Stimulated activated CD8-positive, alpha-beta memory T cell treated with anti-CD3 and anti-CD28 coated beads, Interleukin-4, amount 100 ng/mL, for 1 hour (primary cell): ENCODE measurements at places on chromosomes 1 and 21.
A peak's percentile ranks its signal among the peaks of the same experiment; 100 is the strongest.

DNA sequence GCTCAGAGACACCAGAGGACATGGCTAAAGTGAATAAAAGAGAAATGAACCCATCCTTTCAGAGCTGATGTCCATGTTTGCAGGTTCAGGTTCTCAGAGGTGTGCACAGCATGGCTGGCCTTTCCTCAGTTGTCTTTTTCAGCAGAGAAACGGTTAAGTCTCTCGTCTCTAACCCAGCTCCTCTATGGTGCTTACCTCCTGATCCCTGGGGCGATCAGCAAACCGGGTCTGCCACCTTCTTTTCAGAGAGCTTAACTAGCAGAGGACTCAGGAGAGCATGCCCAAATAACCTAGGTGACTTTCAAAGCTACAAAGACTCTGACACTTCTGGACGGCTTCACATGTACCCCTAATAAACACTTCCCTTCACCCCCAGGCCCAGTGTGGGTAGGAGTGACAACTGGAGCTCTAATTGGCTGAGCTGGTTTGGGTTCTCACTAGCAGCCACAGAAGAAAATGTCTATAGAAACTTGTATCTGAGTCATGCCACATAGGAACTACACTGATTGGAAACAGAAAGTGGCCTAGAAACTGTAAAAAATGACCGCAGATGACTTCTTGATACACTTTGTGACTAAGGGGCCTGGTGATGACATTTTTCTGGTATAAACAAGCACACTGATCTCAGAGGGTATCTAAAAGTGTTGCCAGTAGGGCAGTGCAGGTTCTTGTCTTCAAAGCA, at the start of gene AIM2:
Gene AIM2, minus strand, starts transcription at position 329 of the 682 bp plus-strand sequence. CDS start 3,267 bp downstream, outside the sequence.
- peak; percentile 12 for DNase-seq

- DNase-seq: no peak
Observed at GRCh38 chr1:211634461-211634860, 41.0 kb downstream of the NEK2 start.

GRCh38 chr1:2208309-2209239, 14.0 kb upstream of the FAAP20 start:
- no peak for DNase-seq

- DNase-seq: no peak
Observed at GRCh38 chr21:44414291-44415072, 40.8 kb upstream of the LRRC3 start.

GRCh38 chr1:2545754-2546514, 10.2 kb upstream of the TNFRSF14 start:
- DNase-seq: peak; percentile 82

GRCh38 chr1:25468033-25468432, 37.3 kb downstream of the MACO1 start:
- DNase-seq: no peak

DNA sequence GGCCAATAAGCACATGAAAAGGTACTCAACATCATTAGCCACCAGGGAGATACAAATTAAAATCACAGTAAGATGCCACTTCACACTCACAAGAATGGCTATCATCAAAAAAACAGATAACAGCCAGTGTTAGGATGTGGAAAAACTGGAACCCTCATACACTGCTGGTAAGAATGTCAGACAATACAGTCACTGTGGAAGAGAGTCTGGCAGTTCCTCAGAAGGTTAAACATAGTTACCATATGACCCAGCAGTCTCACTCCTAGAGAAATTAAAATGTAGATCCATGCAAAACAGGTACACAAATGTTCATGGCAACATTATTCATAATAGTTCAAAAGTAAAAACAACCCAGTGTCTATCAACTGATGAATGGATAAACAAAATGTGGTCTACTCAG, 33.3 kb downstream of the LDLRAD1 start:
- no peak for DNase-seq

DNA sequence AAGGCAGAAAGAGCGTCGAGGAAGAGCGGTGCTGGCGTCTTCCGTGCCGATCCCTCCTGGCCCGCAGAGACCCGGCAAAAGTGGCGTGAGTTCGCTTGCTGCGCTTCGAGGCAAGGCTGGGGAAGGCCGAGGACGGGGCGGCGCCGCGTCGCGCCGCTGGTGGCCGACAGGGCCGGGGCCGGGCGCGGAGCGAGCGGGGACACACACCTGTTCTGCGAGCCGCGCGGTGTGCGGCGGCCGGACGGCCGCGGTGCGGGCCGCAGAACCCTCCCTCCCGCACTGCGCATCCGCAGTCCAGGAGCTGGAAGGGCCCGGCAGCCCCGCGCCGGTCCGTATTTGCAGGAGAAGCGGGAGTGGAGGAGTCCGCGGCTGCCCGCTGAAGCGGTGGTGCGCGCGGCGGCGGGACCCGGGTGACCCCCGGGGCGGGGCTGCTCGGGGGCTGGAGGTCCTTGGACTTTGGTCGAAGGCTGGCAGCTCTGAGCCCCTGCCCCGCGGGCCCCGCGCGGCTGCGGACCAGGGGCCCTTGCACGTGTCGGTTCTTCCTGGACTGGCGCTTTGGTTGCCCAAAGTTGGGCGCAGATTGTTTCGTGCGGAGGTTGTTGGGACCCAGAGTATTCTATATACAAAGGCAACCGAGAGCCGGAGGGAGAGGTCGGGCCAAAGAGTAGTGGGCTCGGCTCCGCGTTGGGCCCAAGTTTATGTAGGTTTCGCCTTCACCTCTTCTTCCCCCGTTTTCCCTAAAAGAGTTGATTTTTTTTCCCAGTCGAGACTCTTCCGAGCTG, 2.6 kb downstream of the RNF220 start:
- no peak for DNase-seq

- no peak for DNase-seq
Observed at GRCh38 chr1:204102029-204102611, 29.2 kb downstream of the SOX13 start.

DNA sequence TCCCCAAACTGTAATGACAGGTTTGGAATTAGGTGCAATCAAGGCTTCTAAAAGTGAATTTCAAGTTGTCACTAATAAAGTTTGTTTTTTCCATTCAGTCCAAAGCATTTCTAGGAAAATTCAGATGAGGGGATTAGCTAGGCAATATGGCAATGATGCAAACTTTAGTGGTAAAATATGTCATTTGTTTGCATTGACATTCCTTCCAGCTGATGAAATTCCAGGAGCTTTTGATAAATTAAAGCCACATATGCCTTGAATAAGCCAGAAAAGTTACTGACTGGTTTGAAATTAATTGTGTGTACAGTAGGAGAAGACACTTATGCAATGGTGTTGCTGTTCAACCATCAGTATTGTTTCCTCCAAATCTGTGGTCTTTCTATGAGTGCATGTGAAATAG, 57.8 kb downstream of the MROH9 start:
- DNase-seq: no peak

GRCh38 chr1:240496356-240496755, 115.6 kb downstream of the GREM2 start:
- DNase-seq: no peak

DNA sequence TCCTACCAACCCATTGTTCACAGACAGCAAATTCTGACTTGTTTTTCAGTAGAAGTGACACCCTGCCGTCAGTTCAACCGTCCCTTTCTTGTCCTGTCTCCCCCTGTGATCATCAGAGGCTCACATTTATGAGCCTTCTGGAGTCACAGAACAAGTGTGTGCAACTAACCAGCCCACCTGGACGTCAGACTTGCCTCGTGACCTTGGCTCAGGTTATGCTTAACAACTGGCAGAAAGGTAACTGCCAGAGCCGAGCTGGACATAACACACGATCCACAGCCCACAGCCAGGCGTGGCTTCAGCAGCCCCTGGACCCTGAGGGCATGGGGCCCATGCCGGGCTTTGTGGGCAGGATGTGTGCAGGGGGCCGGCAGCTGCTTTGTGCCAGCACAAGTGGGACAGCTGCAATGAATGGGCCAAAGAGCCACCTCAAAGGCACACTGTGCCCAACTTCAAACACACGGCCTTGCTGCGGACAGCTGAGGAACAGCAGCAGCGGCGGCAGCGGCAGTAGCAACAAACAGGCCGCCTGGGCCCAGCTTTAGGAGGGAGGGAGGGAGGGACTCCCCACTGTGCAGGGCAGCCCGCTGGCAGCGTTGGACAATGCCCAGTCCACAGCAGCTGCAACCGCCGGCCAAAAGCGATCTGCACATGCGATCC, 103.9 kb downstream of the ZBTB18 start:
- DNase-seq: no peak

GRCh38 chr1:164786980-164787833, 228.2 kb downstream of the PBX1 start:
- peak; percentile 17 for DNase-seq

DNA sequence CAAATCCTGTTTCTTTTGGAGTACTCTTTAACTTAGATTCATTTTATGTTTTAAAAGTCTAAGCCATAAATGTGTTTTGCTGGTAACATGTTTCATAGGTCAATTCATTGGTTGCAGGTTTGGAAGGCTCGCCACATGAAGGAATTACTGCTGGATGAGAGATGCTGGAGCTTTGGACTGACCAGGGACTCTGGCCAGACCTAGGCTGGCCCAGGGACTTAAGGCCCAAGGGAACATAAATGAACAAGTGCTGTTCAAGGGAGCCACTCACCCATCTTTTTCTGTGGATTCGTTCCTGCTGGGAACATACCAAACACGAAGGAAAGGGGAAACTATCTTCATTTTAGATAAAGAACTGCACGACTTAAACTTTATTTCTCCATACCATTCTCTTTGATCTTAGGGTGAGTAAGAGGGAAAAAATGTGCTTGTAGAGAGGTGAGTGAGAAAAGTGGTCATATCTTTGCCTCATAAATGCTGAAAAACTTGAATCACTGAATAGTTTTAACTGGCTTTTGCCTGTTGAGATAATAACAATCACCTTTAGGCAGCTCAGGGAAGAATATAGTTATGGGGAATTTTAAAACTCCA, 15.3 kb upstream of the SHCBP1L start:
- DNase-seq: no peak
